ENCODE measurements at places on chromosomes 6 and 20.
A peak's percentile ranks its signal among the peaks of the same experiment; 100 is the strongest.

- no peak for DNase-seq
Observed at GRCh38 chr6:15608396-15608795, 54.4 kb downstream of the DTNBP1 start.

GRCh38 chr6:90895299-90896074, 308.6 kb upstream of the MAP3K7 start:
- DNase-seq, result no peak

- DNase-seq, result no peak
Observed at GRCh38 chr20:42366626-42367025, 748.4 kb upstream of the CHD6 start.

GRCh38 chr20:46013829-46014516, 5.3 kb downstream of the MMP9 start:
- peak; percentile 70 for DNase-seq

GRCh38 chr6:28648035-28648877, 122.6 kb downstream of the GPX5 start:
- DNase-seq, result peak; percentile 23

DNA sequence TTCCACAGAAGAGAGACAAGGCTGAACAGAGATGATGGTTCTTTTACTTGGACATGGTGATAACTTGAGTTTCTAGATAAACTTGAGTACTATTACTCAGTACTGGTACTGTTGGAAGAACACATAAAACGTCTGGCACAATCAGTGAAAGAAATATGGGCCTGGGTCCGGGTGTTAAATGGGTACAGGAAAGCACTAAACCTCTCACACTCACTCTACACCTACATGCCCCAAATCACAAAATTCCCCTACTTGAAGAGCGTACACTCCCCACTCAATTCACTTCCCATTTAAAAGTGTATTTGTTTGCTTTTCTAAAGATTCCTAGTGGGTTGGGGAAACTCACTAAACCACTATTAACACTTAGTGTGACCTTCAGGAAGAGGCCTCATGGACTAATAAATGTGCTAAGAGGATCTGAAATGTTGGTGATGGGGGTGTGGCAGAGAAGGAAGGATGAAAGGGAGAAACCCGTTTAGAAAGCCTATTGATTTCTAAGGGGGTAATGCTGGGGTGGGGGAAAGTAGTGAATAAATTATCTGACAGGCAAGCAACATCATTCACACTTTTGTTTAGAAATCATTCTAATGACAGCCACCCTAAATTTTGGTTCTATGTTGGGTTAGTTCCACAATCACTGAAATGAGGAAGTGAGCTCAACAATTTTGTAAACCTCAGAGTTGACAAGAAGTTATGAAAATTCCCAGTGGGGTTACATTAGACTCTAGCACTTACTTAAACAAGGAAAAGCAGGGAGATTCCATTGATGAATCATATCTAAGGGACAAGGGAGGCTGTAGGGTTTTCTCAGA, 222.6 kb upstream of the MARCKS start:
- peak; percentile 8 for DNase-seq

DNA sequence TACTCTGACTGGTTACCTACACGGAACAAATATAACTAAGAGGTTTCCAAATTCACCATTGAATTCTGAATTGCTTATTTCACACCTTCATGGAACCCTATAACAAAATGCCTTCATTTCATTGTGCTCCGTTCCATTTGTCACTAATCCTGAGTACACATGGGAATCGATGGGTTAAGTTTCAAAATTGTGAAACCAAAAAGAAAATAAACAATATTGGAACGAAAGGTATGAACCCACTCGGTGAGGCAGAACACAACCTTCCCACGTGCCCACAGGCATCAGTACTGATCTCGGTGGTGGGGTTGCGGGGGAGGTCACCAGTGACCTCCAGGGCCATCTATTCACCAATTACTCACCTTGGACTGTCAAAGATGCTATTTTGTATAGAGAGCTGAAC, 34.0 kb downstream of the PLAGL1 start:
- DNase-seq, result no peak

- DNase-seq, result no peak
Observed at GRCh38 chr20:14531786-14532185, 194.4 kb upstream of the FLRT3 start.

GRCh38 chr6:11245381-11246256, 13.2 kb upstream of the NEDD9 start:
- DNase-seq, result no peak

DNA sequence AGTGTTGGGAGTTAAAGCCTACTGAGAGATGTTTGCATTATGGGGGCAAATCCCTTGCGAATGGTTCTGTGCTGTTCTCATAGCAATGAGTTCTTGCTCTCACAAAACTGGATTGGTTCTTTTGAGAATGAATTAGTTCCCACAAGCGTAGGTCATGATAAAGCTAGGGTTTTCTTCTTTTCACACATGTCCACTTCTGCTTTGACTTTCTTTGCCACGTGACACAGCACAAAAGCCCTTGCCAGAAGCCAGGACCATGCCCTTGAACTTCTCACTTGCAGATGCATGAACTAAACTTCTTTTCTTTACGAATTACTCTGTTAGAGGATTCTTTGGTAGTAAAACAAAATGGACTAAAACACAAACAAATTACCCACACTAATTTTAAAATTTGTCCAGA, 922.8 kb downstream of the EPHA7 start:
- no peak for DNase-seq

DNA sequence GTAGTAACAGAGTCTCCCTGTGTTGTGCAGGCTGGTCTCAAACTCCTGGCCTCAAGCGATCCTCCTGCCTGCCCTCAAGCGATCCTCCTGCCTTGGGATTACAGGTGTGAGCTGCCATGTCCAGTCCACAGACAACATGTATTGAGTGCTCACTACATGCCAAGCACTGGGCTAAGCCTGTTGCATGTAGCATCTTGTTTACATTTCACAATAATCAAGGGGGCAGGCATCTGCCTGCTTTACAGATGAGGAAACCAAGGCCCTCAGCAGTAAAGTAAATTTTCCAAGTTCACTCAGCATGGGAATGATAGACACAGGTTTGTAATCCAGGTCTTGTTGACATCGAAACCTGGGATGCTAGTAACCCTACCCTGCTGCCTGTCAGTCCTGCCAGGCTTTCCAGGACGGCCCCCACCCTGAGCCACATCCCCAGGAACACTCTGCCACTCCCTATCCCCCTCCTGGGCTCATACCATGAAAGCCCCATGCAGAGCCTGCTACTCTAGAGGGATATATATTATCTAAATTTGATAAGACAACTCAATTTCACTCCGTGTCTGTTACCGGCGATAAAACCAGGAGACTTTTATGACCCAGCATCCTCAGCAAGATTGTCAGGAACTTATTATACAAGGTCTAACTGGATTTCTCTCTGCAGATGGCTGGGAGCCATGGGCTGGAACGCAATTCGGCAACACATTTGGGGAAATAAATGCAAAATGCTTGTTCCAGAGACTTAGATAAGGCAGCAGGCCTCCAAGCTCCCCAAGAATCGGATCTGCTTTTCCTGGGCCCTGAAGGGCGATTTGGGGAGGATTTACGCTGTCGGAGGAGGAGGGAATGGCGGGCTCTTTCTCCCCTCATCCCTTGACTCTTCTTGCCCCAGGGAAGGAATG, 30.4 kb downstream of the CD40 start:
- DNase-seq, result no peak

- no peak for DNase-seq
Observed at GRCh38 chr6:132465530-132466485, 47.1 kb downstream of the STX7 start.

DNA sequence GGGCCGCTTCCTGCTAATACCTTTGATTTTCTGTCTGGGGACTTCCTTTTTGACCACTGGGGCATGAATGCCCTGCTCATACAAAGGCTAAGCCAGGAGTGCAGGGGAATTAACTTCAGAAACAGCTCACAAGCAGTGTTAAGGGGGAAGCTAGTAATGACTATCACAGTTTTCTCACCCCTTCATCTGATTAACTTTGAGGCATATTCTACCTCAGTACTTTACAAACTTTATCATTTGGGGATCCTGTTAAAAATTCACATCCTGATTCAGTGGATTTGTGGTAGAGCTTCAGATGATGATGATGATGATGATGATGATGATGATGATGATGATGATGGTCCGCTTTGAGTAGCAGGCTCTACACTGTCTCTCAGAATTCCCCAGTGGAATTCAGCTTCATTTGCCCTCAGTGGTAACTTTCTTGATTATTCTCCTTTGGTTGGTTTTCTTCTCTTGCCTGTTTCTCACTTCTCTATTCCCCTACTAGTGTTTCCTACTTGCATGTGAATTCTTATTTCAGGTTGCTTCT, 78.4 kb upstream of the TMEM170B start:
- DNase-seq, result no peak

DNA sequence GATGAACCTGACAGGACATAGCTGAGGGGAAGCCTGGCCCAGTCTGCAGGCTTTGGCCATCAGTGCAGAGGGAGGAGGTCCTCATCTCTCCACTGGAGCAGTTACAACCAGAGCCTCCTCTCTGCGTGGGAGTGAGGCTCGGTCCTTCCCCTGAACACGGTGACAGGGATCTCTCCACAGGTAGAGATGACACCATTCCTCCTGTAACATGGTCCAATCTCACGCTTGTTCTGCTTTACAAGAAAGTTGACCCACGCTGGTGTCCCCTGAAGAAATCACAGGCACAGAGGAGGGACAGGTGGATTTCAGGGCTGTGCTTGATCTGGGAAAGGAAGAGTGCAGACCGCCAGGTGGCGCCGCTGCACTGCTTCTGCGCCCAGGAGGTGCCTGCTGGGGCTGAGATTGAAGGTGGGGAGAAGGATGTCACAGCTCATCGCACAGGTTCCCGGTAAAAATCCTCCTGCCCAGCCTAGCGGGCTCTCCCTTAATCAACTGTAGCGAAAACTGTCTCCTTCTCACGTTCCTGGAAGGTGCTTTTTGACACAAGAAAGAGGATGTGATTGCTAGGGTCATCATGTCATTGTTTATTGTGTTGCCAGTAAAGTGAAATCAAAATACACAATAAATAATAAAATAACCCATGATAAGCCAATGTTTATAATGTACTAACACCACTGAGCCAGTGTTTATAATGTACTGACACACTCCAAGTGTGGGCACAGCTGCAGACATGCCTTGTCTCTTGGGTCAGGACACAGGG, 20.4 kb downstream of the HLA-G start:
- peak; percentile 83 for DNase-seq

DNA sequence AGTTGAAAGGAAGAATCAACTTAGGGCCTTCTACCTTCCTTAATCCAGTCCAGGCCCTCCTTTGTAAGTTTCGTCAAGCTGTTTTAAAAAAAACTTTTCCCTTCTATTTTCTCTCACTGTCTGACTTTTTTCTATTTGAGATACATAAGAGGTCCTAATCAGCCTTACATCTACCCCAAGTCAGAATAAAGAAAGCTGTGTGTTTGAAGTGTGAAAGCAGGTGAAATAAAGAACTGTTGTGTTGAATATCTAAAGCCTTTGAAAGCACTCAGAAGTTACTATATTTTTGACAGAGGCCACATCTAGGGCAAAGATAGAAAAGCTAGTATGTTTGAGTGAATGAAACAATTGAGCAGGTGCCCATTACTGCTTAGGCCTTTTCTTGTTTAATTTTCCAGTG, 35.5 kb downstream of the SH3BGRL2 start:
- no peak for DNase-seq

DNA sequence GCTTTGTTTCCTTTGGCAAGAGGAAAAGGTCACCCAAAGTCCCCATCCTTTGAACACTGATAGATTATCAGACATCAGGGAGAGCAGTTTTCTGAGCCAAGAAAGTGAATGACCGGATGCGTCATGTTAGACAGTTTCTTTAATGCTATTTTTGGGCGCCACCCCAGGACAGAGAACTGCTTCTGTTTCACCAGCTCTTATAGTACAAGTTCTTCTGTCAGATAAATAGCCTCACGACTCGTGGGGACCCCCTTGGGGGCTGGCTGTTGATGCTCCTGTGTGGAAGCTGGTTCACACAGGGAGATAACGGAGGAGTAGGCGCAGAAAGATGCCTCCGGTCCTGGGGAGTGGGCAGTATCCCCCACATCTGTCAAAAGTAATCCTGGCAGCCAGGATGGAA, 54.6 kb downstream of the NPEPL1 start:
- no peak for DNase-seq

- peak; percentile 67 for DNase-seq
Observed at GRCh38 chr6:5723841-5724691, 282.7 kb downstream of the NRN1 start.

- no peak for DNase-seq
Observed at GRCh38 chr6:46586906-46587305, 65.7 kb downstream of the CYP39A1 start.

GRCh38 chr6:143810745-143811144, 32.4 kb upstream of the LTV1 start:
- no peak for DNase-seq

GRCh38 chr6:69580706-69581105, 216.1 kb downstream of the LMBRD1 start:
- DNase-seq, result no peak

GRCh38 chr6:169974663-169975062, 223.2 kb downstream of the ERMARD start:
- no peak for DNase-seq

DNA sequence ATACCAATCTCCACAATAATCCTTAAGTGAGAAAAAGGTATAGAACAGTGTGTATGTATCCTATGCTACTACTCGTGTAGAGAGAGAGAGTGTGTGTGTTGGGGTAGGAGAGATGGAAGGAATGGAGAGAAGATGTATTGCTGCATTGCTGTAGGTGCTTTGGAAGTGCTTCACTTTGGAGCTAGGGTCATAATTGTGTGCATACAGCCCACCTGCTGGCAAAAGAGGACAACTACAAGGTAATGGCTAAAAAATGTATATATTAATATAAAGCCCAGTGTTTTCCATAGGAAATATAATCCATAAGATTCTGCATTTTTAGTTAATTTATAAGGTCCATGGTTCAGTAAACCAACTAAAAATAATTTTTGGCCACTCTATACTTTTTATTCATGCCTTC, 36.1 kb downstream of the SERAC1 start:
- DNase-seq, result no peak

GRCh38 chr6:10177704-10178103, 237.2 kb downstream of the TFAP2A start:
- no peak for DNase-seq

- no peak for DNase-seq
Observed at GRCh38 chr6:13466304-13467215, 20.8 kb downstream of the GFOD1 start.

DNA sequence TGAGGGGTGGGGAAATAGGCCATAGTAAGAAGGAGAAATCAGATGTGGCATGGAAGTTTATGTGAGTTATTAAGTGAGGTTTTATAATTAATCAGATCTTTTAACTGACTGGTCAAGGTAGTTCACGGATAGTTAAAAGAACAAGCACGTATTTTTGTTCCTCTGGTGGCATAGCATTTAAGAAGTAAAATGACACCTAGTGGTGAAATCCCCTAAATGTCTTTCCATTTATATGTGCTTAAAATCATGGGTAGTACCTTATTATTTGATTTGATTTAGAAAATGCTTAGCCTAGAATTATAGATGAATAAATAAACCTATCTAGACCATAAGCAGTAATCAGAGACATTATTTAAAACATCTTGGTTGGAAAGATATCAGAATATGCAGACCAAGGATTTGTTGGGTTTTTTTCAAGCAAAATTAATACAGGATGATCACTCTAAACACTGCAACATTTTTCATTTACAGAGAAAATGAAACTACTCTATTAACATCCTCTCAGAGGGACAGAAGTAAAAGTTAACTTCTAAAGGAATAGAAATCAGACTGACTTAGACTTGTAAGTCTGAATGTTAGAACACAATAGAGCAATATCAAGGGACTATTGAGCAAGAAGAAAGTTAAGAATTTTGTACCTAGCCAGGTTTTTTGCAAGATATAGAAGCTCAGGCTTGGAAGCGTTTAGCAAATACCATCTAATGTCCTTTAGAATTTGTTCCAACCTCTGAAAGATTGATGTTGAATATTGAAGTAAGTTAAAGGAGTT, 81.1 kb downstream of the STXBP5 start:
- DNase-seq, result no peak
